ENCODE measurements at places on chromosomes 5 and 9.
A peak's percentile ranks its signal among the peaks of the same experiment; 100 is the strongest.

DNA sequence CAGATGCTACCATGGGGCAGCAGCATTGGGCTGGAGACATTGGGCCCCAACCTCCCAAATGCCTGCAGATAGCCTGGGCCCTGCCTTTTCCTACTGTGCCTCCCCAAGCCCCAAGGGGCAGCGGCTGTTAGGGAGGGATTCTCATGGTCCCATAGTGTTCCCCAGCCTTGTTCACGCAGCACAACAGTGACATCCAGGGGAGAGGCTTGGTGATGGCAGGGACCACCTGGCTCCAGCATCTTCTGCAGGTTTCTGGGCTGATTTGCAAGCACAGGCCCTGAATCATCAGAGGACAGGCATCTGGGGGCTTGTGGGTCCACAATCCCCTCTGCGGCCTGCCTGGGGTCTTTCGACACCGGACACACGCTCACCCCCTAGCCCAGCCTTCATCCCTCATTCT lies 354.6 kb downstream of the SLIT3 start:
- DNase-seq: no peak

DNA sequence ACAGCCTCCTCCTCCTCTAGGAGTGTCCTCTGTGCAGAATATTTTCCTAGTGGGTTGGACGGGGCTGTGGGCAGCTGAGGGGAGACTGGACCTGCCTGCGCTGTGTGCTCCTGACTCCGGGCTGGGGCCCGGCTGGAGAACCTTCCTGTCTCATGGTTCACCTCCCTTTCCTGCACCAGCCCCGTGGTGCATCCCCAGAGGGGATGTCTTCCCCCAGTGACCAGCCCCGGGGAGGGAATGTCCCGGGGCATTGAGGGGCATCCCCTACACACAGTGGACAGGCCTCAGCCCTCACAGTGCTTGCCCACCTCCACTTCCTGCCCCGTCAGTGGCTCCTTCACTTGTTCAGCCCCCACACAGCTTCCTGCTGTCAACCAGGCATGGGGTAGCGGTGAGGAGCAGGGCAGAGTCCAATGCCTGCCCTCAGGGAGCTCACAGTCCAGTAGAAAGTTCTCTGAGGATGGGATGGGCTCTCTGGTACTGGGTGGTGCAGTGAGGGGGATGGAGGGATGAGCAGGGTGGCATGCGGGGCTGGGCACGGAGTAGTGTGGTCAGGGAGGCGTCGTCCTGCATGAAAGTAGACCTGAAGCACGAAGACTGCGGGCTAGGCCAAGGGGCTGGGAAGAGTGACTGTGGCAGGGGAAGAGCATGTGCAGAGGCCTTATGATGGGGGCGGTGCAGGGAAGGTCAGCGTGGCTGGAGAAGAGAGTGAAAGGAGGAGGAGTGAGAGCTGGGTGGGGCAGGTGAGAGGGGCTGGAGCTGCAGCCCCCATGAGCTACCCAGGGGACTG lies 52.1 kb upstream of the PITX1 start:
- no peak for DNase-seq

DNA sequence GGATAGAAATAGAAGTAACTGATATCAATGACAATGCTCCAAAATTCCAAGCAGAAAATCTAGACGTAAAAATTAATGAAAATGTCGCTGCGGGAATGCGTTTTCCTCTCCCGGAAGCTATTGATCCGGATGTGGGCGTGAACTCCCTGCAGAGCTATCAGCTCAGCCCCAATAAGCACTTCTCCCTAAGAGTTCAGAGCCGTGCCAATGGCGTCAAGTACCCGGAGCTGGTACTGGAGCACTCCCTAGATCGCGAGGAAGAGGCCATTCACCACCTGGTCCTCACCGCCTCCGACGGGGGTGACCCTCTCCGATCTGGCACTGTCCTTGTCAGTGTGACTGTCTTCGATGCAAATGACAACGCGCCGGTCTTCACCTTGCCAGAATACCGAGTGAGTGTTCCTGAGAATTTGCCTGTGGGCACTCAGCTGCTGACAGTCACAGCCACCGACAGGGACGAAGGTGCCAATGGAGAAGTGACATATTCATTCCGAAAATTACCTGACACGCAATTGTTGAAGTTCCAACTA lies 818 bp downstream of the PCDHGA10 start:
- DNase-seq: no peak

GRCh38 chr9:111187376-111187775 lies 142.6 kb downstream of the OR2K2 start:
- DNase-seq: no peak

DNA sequence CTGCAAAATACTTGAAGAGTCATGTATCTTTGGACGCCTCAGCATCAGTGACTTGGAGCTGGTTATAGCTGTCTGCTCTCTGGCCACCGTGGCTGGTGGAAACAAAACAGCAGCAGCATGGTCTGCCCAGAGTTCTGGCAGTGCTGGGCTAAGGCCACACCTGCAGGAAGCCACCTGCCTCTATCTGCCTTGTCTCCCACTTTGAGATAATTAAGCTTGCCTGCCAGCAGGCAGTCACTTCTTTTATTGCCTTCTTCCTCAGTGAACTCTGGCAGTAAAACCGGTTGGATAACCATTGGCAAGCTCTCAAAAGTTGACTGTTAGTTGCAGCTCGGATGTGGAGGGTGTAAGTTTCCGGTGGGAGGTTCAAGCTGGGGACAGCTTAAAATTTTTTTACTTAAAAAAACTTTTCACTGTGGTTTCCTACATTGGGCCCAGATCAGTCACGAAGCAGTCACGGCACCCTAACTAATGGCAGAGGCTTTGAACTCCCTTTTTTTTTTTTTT lies 4.9 kb downstream of the SMIM3 start:
- peak; percentile 96 for DNase-seq

- DNase-seq: no peak
Observed at GRCh38 chr5:66757219-66757833, 161.1 kb downstream of the MAST4 start.

DNA sequence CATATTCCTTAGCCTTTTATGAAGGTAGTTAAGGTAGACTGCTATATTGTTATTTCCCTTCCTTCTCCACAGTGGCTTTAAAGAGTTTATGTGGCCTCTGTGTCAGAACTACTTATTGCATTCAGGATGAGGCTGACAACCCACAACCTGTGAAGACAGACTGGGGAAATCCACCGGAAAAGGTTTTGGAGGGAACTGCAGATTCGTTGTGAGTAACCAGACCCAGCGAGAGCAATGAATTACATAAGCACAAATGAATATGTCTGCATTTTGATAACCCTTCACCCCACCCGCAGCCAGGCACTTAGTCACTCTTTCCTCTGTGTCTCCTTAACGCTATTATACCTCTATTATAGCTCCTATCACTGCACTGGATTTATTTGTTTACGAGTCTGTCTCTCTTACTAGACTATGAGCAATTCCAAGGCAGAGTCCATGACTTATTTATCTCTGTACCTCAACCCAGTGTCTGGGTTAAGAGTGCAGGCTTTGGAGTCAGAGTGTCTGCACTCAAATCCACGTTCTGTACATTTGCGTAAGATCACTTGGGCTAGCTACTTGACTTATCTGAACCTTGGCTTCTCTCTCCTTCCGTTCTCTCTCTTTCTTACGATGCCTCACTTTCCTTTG lies 19.2 kb downstream of the KCTD16 start:
- DNase-seq: no peak

GRCh38 chr9:121278477-121279261 lies 10.7 kb downstream of the GSN start:
- DNase-seq: peak; percentile 99

DNA sequence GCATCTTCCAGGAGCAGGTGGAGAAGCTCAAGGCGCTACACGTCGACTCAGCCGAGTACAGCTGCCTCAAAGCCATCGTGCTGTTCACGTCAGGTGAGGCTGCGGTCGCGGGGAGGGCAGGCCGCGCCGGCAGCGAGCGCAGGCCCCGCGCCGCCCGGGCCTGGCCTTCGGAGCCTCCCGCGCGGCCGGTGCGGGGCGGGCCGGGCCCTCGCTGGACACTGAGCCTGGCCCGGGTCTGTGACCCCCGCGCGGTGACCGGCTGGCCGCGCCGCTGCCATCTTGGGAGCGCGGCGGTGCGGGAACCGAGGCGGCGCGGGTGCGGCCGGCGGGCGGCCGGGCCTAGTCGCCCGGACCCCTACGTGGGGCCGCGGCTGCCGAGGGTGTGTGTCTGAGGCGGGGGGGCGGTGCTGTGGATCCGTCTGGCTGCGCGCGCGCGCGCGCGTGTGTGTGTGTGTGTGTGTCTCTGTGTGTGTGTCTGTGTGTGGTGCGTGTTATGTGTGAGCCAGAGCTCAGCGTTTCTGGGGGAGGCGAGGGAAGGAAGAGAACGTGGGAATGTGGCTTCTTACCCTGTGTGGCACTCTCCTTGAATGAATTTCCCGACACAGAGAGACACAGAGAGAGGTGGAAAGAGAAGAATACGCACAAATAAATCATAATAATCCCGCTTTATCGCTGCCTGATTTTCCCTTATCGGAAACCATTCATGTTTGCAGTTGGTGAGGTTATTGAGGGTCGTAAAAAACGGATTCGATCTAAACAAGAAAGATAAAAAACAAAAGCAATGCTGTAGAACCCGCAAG lies 5.5 kb downstream of the NR2F1 start:
- no peak for DNase-seq

DNA sequence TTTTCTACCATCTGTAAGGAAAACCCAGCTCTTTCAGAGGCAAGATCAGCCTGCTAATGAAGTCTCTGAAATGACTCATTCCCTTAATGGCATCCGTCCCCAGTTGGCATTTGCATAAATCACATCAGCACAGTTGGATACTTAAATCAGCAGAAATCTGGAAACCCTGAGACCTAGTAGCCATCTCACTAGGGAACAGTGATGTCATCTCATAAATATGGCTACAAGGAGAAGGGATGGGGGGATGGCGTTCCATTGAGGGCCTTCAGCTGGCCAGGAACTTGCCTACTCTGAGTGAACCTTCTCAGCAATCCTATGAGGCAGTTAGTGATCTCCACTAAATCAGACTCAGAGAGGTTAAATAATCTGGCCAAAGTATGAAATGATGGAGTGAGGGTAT lies 81.8 kb downstream of the CMYA5 start:
- DNase-seq: peak; percentile 95

- DNase-seq: no peak
Observed at GRCh38 chr5:77180167-77181081, 30.1 kb upstream of the PDE8B start.

- no peak for DNase-seq
Observed at GRCh38 chr9:123326662-123327093, 29.3 kb upstream of the CRB2 start.

DNA sequence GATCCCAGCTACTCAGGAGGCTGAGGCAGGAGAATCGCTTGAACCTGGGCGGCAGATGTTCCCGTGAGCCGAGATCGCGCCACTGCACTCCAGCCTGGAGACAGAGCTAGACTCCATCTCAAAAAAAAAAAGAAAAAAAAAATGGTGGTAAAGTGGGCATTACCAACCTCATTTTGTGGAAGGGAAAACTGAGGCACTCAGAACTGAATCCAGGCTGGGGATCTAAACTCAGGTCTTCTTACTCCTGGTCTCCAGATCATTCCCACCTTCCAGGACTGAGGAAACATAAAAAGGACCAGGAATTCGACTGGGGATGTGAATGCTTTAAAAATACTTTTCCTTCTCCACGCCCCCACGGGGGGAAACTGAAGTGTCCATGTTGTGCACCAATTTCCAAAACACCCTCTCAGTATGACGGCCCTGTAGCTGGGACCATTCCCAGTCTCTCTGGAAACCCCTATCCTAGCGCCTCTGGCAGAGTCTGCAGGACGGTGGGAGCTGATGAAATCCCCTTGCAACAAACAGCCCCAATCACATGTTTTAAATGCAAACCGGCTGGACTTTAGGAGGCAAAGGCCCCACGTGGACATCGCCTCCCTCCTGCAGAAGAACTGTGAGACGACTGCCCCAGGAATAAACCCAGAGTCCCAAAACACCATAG lies 8.9 kb upstream of the AKNA start:
- peak; percentile 71 for DNase-seq

- DNase-seq: peak; percentile 66
Observed at GRCh38 chr9:76528056-76528455, 69.1 kb downstream of the GCNT1 start.

- DNase-seq: peak; percentile 74
Observed at GRCh38 chr9:105157171-105157583, 87.3 kb upstream of the SLC44A1 start.

DNA sequence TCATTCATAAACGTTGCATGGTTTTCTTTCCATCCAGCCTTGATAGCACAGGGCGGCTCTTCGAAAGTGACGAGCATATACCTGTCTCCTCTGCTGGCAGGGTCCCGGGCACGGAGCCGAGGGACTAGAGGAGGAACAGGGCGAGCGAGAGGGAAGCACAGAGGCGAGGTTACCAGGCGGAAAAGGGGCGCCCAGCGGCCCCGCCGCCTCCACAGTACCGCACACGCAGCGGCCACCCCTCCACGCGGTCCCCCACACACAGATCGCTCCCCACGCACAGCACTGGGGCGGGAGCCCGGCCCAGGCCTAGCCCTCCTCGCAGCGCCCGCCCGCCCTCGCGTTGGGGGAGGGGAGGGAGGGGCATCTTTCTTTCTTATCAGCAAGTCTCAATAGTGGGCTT lies 296.6 kb upstream of the DAB2 start:
- no peak for DNase-seq

DNA sequence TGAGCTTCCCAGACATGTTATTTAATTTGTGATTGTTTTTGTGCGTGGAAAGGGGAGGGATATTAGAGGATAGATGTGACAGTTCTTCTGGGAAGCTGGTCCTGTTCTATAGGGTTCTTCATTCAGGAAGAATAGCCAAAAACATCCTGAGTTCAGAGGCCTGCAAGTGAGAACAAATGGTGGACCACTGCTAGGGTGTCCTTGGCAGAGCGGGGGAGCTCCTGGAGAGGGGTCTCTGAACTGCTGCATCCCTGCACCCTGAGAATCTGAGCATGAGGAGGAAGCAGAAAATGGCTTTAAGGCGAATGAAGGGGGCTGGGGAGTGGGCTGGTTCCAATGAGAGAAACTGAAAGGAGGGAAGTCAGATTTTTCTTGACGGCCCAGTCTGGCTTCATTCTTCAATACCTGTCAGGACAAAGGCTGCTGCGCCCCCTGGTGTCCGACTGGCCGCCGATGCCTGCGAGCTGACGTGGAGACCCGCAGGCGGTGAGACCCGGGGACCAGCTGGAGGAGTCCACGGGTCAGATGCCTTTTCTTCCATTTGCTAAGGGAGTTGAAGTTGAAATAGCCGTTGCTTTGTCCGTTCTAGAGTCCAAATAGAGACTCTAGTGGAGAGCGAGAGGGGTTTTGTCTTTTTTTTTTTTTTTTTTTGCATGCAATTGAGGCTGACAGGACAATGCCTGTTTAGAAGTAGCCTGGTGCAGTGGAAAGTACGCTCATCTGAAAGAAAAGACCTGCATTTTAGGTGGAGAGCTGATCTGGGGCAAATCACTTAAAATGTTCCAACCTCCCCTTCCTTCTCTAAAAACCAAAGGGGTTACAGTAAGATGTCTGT lies 39.5 kb upstream of the NFIB start:
- peak; percentile 24 for DNase-seq

GRCh38 chr5:115888027-115888426 lies 46.3 kb downstream of the AP3S1 start:
- no peak for DNase-seq
